DND-41 (cell line): ENCODE measurements at places on chromosomes 4 and X.

DNA sequence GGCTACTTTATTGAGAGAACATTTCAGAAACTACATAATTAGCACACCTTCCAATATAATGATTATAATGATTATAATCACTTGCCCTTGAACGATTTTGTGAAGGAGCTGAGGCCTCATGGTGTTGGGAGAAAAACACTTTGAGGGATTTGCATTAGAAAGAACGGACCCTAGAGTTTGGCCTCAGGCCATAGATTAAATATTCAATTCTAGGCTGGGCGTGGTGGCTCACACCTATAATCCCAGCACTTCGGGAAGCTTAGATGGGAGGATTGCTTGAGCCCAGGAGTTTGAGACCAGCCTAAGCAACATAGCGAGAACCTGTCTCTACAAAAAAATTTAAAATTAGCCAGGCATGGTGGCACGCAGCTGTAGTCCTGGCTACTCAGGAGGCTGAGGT is 12.9 kb upstream of the PRKG2 start:
- no peak for DNase-seq

- DNase-seq, result no peak
These were observed 722 bp downstream of the FGF16 start for GRCh38 chrX:77447653-77448569.

DNA sequence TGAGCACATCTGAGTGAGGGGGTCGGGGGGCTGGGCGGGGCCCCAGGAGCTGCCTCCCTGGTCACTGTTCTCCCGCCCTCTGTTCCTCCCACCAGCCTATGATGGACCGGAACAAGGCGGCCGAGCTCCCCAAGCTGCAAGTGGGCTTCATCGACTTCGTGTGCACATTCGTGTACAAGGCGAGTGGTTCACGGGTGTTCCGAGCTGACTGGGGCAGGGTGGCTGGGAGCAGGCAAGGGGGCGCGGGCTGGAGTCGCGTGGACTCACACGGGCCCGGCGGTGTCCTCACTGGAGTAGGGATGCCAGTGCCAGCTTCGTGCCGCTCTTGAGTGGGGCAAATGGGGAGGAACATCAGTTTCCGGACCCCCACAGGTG is 7.7 kb downstream of the ATP5ME start:
- DNase-seq, result no peak

GRCh38 chr4:7023486-7023885 is 19.7 kb upstream of the TADA2B start:
- no peak for DNase-seq

- no peak for DNase-seq
These were observed 84.1 kb downstream of the SLC16A2 start for GRCh38 chrX:74505437-74505836.

DNA sequence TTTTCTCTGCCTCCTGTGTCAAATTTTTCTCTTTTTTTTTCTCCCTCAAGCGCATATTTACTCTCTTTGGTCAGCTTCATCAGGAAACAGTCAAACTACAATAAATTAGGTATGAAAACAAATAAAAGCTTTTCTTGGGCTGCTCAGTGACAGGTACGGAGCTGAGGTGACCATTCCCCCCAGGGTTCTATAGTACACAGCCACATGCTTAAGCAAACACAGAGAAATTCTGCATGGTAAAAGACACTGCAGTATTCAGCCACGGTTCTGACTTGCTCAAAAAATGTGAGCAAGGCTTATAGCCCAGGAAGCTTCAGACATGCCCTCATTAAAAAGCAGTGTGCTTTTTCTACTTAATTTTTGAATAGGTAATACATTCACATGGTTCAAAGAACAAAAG is 138.5 kb downstream of the GRIA3 start:
- no peak for DNase-seq

DNA sequence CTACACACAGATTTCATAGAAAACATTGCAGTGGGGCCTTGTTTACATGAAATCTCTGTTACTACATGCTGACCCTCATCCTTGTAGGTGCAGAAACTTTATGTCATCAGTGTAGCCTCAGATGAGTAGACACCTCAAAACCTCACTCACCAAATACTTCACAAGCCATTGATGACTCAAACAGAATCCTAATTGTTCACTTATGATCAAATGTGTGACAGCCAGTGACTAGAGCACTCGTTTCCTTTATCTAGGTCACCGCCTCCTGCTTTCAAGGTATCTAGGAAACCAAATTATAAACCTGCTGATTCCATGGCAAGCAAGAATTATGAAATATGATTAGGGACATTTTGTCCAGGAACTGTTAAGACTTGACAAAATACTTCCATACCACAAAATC is 255.8 kb upstream of the GPRIN3 start:
- no peak for DNase-seq

DNA sequence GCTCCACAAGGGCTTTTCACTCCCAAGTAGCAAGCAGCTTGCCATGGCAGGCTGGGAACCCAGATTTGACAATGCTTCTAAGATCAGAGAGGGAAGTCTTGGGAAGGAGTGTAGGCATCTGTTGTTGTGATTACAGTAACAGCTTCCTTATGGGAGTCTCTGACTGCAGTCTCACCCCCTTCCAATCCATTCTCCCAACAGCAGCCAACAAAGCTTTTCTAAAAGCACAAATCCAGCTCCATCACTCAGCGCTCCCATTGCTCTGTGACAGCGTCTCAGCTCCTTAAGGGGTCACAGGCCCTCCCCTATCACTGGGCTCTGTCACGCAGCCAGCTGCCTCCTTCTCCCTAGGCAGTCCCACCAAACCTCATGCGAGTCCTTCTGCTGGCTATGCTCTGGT is 7.1 kb downstream of the IGFBP7 start:
- DNase-seq, result no peak

GRCh38 chr4:17504081-17504480 is 7.8 kb downstream of the QDPR start:
- no peak for DNase-seq

- DNase-seq, result no peak
These were observed 75.1 kb upstream of the CXorf66 start for GRCh38 chrX:140040386-140040785.

GRCh38 chr4:7960017-7960789 is 20.5 kb upstream of the AFAP1 start:
- no peak for DNase-seq

GRCh38 chr4:79526641-79527565 is 118.9 kb upstream of the GK2 start:
- no peak for DNase-seq

DNA sequence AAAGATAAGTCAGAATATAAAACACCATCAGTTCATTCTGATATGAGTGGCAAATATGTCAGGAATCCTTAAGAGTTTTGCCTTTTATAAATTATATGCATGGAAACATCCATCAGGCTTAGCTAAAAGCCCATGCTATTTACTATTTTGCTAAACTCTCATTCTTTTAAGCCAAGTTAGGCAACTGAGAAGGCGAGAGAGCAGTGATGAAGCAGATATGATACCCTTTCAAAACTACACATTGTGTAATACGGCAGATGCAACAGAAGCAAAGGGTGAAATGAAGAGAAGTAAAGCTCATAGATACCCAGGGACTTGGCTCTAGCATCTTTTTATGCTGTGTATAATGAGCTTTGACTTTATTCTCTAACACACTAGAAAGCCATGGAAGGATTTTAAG is 95.8 kb downstream of the SLIT2 start:
- no peak for DNase-seq

DNA sequence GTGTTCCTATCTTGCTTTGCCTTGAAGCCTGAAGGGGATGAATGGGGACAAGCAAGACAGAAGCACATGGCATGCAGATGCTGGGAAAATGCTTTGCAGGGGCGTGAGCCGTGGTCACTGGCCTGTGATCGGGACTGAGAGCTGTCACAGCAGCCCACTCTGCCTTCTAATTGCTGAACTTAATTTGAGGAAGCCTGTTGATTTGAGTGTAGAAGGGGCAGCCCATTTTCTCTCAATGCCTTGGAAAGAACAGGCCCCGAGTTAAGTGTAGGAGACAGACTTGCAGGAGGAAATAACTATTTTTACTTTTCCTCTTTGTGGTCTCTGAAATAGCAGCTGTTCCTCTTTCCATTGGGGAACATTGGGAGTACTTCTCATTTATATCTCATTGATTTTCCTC is 26.1 kb upstream of the TBC1D1 start:
- no peak for DNase-seq

DNA sequence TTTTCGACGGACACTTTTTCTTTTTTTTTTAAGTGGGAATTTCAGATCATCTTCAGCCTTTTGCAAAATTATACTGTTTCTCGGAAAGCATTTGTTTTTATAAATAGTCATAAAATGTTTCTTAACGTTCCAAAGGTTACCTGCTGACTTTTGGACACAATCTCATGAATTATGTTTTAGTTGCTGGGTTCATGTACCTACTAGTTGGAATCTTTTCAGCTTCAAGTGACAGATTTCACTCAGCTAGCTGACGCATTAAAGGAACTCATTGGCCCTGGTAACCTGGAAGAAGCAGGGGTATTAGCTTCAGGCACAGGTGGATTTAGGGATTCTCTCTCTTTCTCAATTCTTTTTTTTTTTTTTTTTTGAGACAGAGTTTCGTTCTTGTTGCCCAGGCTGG is 66.5 kb downstream of the TMEM131L start:
- no peak for DNase-seq

DNA sequence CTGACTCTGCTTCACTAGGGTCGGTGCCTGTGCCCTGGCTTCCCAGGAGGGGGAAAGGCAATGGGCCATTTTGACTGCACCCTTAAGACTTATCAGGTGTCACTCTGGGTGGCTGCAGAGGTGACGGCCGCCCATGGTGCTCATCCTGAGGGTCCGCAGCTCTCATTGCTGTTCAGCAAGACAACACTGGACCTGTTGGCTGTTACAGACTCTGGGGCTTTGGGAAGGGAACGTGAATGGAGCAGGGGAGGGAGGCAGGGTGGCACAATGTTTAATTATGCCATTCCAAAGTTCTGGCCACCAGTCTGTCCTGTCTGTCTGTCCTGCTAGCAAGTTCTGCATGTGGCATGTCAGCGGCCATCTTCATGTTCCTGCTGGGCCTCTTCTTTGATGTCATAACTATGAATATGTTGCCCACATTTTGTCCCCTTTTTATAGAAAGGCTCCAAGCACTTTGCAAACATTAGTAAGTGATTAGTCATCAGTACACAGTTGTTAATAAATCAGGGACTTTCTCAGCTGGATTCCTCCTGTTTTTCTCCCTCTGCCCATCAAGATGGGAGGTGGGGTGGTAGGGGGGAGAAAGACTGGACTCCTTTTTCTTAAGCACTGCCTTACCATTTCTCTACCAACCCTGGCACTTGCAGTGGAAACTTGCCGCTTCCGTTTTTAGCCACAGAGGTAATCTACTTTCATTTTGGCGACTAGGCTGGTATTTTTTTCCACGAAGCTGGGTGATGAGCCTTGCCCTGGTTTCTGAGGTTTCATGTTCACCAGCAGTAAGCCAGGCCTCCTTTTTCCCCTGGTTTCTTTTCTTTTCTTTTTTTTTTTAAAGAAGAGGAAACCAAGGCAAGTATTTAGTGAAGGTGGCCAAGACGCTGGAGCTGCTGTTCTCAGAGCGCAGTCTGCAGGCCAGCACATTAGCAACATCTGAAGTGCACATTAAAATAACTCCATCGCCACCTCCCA is 88.6 kb upstream of the TRIM2 start:
- DNase-seq, result peak; percentile 89

DNA sequence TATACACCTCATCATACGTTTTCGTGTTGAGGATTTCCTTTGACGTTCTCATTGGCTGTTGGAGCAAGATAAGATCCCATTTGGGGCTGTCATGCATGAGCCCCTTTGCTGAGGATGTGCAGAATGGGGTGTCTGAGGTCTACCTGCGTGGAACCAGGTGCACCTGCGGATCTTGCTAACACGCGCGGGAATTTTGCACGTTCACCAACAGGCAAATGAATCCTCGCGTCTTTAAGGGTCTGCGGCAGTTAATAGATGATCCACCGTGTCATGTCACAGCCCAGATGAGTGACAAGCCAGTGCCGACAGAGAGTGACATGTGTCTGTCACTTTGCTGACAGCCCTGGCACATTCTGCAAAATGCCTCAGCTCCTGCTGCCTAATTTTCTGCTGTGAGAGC is 56.3 kb upstream of the SHOX start:
- DNase-seq, result no peak

- DNase-seq, result no peak
These were observed 54.6 kb downstream of the FNIP2 start for GRCh38 chr4:158823461-158823873.

DNA sequence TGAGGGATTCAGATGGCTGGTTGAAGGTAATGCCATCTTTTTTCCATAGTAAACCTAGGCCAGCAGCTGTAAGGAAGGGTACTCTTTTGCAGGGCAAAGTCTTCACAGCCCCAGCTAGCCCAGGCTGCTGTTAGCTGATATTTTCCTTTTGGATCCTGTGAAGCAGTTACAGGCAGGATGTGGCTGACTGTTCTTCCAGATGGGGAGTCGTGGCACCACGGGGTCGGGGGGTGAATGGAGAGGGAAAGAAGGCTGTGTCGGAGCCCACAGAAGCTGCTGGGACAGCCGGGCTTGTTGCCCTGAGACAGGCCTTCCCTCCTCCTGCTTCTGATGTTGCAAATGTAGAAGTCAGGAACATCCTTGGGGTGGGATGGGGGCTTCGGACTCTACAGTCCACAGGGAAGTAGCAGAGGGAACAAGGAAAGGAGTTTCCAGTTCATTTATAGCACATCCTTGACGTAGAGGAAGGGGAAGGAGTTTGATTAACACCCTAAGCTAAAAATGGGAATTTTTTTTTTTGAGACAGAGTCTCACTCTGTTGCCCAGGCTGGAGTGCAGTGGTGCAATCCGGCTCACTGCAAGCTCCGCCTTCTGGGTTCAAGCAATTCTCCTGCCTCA is 64.6 kb upstream of the TMEM150C start:
- no peak for DNase-seq

DNA sequence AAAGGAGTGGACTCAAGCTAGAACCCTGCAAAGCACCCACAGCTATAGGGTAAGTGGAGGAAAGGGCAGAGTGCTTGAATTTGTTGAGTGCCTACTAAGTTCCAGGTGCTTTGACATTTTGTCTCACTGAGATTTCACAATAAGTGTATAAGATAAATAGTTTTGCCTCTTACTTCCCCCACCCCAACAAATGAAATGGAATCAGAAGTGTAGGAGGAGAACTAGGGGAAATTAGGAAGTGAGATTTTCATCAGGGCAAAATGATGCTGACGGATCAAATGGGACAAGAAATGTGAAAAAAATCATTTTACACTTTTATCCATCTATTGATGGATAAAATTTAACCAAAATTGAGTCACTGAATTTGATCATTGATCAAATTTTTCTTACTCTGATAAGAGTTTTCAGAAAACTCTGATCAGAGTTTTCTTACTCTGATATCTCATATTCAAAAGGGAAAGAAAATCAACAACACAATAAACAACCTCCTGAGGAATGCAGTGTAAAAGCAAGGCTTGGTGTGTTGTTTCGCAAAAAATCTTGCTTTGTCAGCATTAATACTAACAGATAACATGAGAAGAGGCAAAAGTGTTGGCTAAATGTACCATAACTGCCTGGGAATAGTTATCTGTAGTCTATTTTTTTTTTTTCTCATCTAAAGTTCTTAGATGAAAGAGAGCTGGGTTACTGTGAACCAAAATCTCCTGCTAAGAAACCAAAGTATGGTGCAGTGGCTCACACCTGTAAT is 24.9 kb downstream of the PLAC8 start:
- no peak for DNase-seq

- peak; percentile 51 for DNase-seq
These were observed 95.7 kb upstream of the AFAP1 start for GRCh38 chr4:8035371-8035780.

GRCh38 chr4:109921384-109921808 is 8.7 kb downstream of the EGF start:
- DNase-seq, result no peak
